NCI-H146 (cell line): ENCODE measurements at places on chromosomes 5 and 9.

DNA sequence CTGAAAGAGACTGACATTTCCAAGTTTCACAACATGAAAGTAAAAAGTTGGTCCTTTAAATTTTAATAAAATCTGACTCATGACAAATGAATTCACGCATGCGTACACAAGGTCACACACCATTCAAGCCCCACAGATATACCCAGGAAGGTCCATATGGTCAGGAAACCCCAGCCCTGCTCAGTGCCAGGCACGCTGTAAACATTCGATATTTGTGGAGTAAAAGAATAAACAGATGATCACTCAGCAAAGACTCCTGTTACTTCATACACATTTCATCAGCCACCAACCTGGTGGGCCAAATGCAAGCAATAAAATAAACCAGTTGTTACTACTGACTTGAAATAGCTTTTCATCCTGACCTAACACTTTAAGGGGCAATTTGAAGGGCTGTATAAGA is 158.0 kb upstream of the RETREG1 start:
- no peak for DNase-seq

- no peak for DNase-seq
Measured at GRCh38 chr5:91490316-91490715, 107.2 kb upstream of the ARRDC3 start.

DNA sequence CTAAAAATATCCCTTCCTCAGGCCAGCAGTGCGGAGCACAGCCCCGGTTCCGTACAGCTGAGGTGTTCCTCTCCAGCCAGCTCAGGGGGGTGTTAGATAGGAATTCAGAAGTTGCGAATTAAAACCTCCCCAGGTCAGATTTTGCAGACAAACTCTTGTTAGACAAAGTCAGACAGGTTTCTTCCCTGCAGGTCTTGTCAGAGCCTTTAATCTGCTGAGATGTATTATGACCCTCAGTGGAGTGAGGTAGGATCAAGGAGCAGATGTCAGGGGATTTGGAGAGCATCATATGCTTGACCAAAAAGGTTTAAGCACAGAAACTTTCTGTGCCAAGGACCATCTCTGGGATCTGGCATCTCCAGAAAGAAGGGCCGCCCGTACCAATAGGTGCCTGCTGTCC is 60.1 kb downstream of the NTNG2 start:
- DNase-seq: no peak

- no peak for DNase-seq
Measured at GRCh38 chr9:133115604-133116345, 5.3 kb downstream of the RALGDS start.

GRCh38 chr5:67648201-67648671 is 451.6 kb upstream of the CD180 start:
- DNase-seq: no peak

- DNase-seq: no peak
Measured at GRCh38 chr9:19464061-19464763, 55.4 kb downstream of the ACER2 start.

DNA sequence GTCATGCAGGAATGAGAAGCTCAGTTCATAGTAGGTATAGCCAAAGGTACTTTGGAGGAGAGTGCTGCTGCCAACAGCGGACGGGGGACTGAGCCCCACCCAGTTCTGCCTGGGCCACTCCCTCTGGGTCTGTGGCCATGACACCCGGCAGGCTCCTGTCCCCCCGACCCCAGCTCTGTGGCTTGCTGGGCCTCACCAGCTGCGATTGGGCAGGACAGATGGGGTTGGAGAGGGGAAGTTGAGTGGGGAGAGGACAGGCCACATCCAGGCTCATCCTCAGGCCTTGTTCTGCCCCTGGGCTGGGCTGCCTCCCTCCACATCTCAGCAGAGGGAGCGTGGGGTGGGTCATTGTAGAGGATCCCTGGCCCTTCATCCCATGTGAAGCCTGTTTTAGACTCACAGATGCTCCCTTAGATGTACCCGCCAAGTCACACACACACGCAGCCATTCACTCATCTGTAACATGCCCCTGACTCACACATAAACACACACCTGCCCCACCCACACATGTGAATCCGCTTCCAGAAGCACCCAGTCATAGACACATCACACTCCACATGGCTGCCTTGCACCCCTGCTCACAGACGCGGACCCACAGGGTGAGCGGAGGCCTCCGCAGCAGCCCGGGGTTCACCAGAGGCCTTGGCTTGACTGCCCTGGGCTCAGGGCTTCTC is 48.8 kb downstream of the NTNG2 start:
- DNase-seq: no peak

- no peak for DNase-seq
Measured at GRCh38 chr9:135991771-135992170, 30.6 kb upstream of the UBAC1 start.

- peak; percentile 29 for DNase-seq
Measured at GRCh38 chr5:150616024-150616470, 24.4 kb upstream of the SYNPO start.

DNA sequence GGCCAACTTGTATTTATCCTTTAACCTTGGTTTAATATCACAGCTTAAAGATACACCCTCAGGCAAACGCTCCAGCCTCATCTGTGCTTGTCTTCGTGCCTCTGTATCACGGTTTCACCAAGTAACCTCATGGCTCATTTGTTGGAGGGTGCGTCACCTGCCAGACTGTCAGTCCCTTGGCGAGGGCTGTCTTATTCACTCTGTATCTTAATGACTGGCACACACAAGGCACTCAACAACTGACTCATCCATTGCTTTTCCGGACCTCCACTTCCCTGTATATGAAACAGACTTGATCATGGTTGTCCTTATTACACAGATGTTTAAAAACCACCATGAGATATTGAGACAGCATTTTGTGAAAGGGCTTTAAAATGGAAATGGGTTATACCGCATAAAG is 28.0 kb downstream of the LCP2 start:
- no peak for DNase-seq

GRCh38 chr5:154253807-154254206 is 63.3 kb downstream of the GALNT10 start:
- DNase-seq: no peak

DNA sequence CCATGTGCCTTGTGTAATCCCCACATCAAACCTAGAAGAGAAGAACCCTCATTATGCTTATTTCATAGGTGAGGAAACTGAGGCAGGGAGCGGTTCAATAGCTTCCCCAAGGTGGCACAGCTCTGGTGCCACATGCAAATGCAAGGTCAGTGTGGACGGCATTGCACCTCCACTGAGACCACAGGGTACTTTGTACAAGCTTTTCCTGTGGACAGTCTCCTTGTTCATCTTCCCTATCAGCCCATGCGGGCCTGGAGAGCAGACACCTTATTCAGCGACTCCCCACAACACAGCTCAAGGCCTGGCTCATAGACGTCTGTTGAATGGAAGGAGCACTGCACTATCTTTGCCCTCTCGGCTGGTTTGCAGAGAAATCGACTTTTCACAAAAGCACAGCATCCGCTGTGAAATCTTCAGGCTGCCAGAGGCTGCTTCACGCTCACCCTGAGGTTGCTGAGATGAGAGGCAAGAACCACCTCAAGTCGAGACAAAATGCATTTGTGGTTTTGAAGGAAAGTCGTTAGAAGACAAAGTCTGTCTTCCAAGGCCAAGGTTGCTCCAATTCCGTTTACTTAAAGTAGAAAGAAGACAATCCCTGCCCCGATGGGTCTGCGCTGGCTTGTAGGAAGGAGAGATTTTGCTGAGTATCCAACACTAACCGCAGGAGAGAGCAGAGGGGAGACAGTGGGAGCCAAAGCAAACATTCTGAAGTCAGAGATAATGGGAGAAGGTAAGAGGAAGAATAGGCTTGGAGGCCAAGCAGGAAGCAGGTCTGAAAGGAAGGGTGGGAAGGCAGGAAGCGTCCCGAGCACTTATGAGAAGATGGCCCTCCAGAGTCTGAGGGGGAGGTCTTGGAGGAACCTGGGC is 34.2 kb upstream of the STRBP start:
- no peak for DNase-seq

- no peak for DNase-seq
Measured at GRCh38 chr5:179167871-179168451, 107.8 kb downstream of the ZNF354C start.

DNA sequence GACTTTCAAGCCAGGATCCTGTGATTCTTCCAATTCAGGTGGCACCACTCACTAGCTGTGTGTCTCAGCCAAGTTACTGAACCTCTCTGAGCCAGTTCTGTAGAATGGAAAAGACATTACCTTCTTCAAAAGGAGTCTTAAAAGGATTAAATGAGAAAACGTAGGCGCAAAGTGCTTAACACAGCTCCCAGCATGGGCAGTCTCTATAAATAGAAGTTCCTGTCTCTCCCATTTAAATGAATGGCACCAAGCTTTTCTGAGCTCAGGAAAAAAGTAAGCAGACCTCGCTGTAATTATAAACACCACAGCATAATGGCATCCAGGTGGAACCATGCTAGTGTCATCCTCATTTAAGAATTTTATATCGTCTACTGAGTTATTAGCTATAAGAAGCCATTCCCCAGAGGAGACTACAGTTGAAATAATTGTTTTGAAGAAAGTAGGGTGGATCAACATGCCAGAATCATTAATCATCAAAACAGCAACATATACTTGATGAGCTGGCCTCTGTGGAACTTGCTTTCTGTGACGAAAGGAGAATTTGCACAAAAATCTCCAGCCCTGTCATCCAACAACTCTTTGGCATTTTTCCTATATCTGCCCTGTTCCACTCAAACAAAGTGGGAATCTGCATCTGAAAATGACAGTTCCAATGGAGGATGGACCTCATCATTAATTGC is 188.9 kb downstream of the SPOCK1 start:
- peak; percentile 1 for DNase-seq

- no peak for DNase-seq
Measured at GRCh38 chr5:68041293-68041692, 174.3 kb upstream of the PIK3R1 start.

DNA sequence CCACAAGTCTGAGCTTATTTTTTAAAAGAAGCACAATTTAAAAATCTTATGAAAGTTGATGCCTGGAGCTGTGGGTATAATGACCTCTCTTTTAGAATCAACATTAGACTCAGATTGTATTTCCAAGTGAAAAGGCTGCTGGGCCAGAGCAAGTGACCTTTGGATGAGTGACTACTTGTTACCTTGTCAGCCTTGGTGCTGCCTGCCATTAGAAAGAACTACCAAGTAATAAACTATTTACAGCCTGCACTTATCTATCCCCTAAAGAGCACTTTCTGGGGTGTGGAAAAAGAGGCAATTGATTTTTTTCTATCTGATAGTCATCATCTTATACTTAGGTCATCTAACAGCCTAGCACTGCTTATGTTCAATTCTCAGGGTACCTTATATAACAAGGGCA is 134.9 kb upstream of the FBXL17 start:
- DNase-seq: no peak

- no peak for DNase-seq
Measured at GRCh38 chr5:120692325-120692724, 228.2 kb downstream of the PRR16 start.

- DNase-seq: no peak
Measured at GRCh38 chr5:31530541-31531265, 1.2 kb downstream of the DROSHA start.

DNA sequence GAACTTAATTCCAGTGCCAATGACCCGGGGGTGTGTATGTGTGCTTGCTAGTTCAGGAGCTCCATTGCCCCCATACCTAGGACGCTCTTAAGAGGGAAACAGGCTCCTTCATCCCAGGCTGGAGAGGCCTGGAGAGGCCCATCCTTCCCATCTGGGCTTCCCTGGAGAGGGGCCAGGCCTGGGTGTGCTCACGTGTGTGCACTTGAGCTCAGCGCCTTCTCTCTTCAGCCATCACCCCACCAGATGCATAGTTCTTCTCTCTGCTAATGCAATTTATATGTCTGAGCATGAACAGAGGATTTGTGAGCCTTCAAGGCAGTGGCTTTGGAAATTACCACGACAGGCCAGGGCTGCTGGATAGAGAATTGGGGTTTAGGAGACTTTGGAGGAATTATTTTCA is 48.6 kb upstream of the SHB start:
- no peak for DNase-seq

- DNase-seq: peak; percentile 32
Measured at GRCh38 chr9:34659592-34660253, 2.7 kb downstream of the CCL27 start.

GRCh38 chr9:99978221-99978620 is 71.8 kb downstream of the STX17 start:
- no peak for DNase-seq

DNA sequence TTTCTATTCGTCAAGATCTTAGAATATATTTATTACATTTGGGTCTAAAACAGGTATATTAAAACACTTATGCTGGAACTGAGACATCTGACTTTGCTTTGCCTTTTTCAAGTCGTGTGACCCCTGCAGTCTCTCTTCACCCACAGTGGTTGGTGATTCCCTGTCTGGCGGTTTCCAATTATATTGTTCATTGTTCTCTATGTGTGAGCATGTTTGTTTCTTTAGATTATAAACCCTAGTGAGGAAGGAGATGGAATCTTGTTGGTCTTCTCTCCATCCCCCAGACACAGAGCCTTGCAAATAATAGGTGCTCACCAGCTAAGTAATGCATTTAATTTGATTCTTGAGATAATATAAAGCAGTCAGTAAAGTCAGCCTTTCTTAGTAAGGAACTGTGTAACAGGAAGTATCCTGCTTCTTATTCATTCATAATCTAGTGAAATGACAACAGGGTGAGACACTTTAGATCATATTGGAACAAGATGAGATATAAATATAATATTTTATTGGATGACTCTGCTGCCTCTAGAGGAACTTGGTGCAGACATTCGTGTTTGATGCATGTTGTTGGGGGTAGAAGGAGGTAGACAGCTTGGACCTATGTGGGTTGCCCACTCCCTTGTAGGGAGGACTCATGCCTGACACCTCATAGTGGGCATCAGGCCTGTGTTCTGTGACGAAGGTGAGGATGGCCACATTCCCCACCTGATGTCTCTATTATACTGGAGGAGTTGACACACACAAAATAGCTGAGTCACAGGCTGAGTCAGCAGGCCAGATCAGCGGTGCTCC is 88.1 kb downstream of the FGF1 start:
- DNase-seq: peak; percentile 3

- no peak for DNase-seq
Measured at GRCh38 chr9:134332266-134332665, 6.0 kb downstream of the RXRA start.

- no peak for DNase-seq
Measured at GRCh38 chr5:35656721-35657120, 39.1 kb downstream of the SPEF2 start.

- DNase-seq: no peak
Measured at GRCh38 chr5:59037941-59038797, 455.3 kb downstream of the RAB3C start.

GRCh38 chr5:109690975-109691574 is 1.3 kb downstream of the MAN2A1 start:
- no peak for DNase-seq

DNA sequence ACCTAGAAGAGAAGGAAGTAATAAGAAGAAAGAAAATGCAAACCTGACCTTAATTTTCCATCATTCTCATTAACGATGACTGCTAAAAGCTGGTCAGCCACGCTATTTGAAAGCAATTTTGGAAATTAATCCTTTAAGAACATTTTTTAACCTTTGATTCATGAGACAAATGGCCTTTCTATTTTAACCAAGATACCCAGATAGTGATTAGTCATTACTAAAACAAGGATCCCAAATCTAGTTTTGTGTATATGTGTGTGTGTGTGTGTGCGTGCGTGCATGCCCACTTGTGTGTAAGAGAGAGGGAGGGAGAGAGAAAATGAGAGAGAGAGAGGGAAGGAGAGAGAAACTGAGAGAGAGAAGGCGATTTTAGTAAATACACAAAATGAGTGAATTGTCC is 329.5 kb downstream of the DEPDC1B start:
- no peak for DNase-seq

- DNase-seq: no peak
Measured at GRCh38 chr9:127066060-127066850, 56.2 kb downstream of the ANGPTL2 start.
